Left kidney (tissue), 8 donors: ENCODE measurements at places on chromosomes 4 and X.

DNA sequence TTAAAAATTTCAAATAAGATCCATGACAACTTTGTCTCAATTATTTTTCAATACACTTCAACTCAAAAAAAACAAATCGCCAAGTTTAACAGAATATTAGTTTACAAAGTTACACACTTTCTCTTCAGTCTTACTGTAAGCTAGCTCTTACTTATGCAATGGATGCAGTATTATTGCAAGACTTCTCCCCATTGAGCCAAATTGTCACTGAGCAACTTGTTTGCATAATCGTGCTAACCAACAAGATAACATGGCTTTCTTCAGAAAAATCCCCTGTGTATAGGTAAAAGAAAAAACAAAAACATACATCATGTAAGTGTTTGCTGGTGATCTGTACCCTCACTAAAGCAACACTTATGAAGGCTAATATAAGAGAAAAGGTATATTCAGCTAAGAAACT, 18.9 kb downstream of the DNAJB14 start:
- DNase-seq = no peak

DNA sequence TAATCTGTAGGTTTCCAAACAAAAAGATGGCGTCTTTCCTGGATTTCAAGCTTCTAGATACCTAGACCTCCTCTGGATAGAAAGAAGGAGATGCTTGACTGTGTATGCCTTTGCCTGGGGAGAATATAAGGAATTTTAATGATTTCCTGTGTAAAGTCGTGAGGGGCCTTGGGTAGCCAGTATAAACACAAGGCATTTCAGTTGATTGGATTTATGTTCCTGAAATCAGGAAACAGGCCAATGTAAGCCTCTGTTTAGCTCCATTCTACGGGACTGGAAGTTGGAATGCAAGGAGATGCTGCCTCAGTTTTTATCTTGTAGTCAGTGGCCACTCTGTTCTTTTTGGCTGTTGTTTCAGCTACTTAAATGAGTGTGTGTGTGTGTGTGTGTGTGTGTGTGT, 137.2 kb downstream of the GUCY2F start:
- DNase-seq = no peak

DNA sequence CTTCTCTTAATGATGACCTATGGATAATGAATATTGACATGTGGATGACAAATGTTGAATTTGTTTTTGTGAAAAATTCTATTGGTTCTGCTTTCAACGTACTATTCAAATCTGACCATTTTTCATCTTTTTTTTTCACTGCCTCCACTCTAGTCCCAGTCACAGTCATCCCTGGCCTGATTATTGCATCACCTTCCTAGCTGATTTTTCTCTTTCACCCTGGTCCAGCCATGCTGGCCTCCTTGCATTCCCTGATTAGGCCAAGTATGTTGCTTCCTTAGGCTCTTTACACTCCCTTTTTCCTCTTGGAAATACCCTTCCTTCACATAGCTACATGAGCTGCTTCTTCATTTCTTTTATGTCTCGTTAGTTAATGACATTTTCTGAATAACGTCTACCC, 58.1 kb upstream of the MAP9 start:
- no peak for DNase-seq

- no peak for DNase-seq
Observed at GRCh38 chrX:140354431-140355120, 150.3 kb downstream of the SOX3 start.

GRCh38 chr4:119501740-119502139, 126.9 kb downstream of the PDE5A start:
- DNase-seq = no peak

DNA sequence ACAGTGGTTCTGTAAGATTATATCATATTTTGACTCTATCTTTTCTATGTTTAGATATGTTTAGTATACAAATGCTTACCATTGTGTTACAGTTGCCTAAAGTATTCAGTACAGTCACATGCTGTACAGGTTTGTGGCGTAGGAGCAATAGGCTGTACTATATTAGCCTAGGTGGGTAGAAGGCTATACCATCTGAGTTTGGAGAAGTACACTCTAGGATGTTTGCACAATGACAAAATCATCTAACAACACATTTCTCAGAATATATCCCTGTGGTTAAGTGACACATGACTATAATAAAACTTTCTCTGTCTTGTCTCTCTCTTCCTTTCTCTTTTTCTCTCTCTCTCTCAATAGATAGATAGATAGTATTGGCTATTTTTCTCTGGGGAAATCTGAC, 1053.1 kb downstream of the STIM2 start:
- DNase-seq = no peak

GRCh38 chrX:48649102-48649501, 34.5 kb upstream of the WAS start:
- no peak for DNase-seq

DNA sequence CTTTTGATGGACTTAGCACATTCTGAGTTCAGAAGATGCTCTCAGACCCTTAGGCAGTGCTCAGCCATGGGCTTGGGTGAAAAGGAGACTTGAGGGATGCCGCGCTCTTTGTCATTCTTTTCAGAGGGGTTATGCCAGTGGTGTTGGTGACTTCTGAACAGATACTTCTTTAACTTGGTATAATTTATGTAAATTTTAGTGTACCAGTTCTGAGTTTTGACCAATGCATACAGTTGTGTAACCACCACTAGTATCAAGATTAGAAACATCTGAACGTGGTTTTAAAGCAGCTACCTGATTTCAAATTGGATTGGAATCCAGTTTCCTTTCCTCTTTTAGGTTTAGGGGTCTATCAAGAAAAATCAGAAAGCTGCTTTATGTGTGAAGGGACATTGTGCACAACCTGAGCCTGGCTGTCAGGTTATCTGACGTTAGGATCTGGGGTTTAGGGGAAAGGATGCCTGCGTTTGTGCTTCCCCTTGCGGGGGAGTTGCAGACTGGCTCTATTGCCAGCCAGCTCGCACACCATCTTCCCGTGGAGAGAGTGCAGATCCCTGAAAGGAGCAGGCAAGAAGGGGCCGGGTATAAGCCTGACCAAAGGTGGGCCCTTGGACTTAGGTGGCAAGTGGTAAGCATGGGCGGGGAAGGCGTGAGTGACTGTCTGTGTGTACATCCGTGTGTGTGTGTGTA, 19.0 kb downstream of the SMS start:
- no peak for DNase-seq

GRCh38 chr4:121777625-121778024, 12.7 kb upstream of the SMIM43 start:
- no peak for DNase-seq

DNA sequence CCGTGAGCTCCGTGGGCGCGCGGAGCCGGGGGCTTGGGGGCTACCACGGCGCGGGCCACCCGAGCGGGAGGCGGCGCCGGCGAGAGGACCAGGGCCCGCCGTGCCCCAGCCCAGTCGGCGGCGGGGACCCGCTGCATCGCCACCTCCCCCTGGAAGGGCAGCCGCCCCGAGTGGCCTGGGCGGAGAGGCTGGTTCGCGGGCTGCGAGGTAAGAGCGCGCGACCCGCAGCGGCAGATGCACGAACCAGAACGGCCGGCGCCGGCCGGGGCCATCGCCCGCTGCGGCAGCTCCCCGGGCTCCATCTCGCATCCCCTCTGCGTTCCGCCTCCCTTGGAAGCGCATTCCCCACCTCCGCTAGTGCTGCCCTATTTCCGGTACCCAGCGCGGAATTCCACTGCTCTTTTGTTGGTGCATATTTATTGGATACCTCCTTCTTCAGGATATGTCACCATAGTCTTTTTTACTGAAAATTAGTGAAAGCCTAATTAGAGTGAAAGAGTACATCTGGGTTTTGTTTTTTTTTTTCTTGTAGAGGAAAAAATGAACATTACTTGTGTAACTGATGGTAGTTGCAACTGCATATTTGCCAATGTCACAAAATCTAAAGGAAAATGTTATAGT, 797 bp downstream of the PKD2 start:
- DNase-seq = peak; percentile 42

DNA sequence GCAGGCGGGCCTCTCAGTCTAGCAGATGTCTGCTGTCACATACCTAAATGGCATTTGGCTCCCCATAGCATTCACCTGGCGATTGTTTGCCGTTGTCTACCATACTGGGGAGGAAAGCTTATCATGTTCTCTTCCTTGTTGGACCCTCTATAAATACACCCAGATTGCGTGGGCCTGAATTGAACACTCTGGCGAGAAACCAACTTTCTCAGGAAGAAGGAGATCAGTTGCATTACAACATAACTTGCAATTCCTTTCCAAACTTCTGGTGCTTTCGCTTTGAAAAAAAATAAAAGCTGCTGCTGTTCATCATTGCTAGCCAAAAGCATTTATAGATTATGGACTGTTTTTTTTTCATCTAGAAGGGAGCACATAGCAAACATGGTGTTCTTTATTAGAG, 230.0 kb upstream of the GPC4 start:
- DNase-seq = no peak

GRCh38 chr4:101155945-101156344, 191.4 kb downstream of the PPP3CA start:
- no peak for DNase-seq

DNA sequence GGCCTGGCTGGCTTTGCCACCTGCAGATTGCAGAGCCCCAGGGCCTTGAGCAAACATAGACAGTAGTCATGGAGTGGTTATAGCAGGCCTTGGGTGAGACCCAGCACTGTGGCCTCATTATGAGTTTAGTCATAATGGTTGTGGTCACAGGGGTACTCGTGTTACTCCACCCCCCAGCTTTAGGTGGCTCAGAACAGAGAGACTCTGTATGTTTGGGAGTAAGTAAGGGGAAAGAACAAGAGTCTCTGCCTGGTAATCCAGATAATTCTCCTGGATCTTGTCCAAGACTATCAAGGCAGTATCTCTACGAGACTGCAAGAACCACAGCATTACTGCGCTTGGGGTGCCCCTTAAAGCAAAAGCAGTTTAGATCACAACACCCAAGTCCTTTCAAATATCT, 62.3 kb upstream of the SCRG1 start:
- DNase-seq = no peak

GRCh38 chr4:44446801-44447562, 1.6 kb downstream of the KCTD8 start:
- DNase-seq = no peak

GRCh38 chr4:141133999-141134995, 1.0 kb upstream of the RNF150 start:
- no peak for DNase-seq

- peak; percentile 32 for DNase-seq
Observed at GRCh38 chrX:135295238-135295943, 13.9 kb upstream of the ETDC start.

GRCh38 chr4:146998157-146998556, 52.5 kb upstream of the TTC29 start:
- DNase-seq = no peak

- DNase-seq = no peak
Observed at GRCh38 chr4:68152411-68152810, 22.7 kb upstream of the TMPRSS11F start.

- no peak for DNase-seq
Observed at GRCh38 chr4:179678093-179678814, 2236.0 kb upstream of the AGA start.
